GM04503 (cell line): ENCODE measurements at places on chromosomes 1 and 21.

DNA sequence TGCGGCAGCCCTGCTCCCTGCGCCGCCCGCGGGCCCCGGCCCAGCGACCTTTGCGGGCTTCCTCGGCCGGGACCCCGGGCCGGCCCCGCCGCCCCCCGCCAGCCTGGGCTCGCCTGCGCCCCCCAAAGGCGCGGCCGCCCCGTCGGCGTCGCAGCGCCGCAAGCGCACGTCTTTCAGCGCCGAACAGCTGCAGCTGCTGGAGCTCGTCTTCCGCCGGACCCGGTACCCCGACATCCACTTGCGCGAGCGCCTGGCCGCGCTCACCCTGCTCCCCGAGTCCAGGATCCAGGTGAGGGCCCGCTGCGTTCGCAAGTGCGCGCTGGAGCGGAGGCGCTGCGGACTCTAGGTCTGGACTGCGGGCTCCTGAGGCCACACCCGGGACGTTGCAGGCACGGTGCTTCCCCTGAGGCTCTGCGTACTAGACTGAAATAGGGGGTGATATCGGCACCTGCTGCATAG is 351 bp downstream of the MIXL1 start:
- no peak for DNase-seq

DNA sequence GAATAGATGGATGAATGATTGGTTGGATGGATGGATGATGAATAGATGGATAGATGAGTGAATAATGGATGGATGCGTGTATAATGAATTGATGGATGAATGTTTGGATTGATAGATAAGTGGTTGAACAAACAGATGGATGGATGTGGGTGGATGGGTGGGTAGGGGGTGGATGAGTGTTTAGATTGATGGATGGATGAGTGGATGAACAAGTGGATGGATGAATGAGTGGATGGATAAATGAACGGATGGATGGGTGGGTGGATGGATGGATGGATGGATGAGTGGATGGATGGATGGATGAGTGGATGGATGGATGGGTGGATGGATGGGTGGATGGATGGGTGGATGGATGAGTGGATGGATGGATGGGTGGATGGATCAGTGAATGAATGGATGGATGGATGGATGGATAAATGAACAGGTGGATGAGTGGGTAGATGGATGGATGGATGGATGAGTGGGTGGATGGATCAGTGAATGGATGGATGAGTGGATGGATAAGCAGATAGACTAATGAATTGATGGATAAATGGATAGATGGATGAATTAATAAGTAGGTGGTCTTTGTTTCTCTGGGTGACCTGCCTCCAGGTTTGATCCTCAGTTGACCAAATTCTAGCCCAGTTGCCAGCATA is 64.3 kb downstream of the SPSB1 start:
- DNase-seq, result no peak

DNA sequence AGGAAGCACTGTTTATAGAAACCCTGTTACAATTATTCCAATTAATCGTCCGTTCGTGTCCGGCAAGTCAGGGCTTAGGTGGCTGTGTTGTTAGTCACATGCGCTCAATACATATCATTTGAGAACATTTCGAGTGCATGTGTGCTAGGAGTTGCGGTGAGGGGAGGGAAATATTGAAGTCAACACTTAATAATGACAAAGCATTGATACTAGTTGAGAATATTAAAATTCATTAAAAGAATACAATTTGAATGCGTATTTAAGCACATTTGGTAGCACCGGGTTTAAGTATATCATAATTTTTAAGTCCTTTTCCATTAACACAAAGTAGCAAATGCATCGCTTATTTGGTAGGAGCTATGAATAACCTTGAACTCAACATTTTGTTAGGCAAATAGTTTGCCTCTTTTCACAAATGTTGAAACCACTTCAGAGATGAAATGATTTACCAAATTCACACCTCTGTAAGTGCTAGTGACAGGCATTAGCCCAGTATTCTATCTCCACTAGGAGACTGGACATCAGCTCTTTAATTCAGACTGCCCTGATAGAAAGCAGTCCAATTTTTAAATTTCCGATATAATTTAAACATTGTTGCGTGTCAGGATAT is 1.1 kb upstream of the SERBP1 start:
- no peak for DNase-seq

DNA sequence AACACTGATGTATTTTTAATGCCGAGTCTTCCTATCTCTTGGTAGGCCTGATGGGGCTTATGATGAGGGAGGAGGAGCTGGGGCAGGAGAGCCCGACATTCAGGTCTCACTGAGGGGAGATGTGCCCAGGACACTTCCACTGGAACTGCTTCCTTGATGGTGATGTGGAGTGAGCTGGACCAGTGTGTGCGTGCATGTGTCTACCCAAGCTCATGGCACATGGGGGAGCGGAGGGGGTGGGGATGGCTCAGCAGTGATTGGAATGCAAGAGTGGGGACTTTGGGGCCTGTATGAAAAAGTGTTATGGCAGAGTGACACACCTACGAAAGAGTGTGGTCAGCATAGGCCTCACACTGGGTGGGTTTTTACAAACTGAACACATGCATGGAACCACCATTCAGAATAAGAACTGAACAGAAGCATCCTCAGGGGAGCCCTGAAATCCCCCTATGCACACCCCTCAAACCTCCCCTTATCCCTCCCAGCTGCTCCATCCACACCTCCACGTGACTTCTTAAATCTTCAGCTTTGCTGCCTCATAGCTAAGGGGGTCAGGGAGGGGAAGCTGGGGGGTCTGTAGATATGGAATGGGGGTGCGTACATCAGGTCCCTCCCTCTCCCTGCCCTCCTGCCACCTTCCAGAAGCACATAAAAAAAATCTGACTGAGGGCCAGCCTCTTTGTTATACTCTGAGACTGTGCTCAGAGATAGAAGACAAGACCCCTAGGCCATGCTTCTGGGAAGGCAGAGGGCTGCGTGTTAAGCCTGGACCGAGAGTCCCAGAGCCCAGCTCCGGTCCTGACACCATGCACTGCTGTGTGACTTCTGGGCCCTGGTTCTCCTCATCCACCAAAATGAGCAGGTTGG is 11.6 kb downstream of the IL6R start:
- no peak for DNase-seq

DNA sequence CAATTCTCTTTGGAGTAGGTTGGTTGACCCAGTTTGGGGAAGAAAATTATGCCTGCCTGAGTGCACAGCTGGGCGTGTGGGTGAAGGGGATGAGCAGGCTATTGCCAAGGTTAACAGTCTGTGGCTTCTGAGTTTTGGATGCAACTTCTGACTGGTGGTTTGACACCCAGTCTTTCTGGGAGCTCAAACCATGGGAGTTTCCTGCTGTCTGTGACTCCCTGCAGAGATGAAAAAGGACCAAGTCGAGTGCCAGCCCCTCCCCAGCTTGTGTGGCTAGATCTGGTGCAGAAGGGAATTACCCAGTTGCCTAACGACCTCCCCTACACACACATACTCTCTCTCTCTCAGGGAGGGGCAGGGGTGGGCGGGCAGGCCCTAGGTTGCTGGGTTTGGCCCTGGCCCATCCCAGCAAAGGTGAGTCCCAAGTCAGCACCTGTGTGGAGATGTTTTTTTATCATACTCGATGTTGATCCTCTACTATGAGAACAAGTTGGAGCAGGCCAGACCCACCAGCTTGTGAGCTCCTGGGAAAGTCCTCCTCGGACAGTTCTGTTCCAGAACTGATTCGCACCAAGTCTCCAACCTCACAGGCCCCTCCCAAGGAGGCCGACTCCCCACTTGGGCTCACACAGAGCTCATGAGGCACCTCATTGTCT is 28.2 kb downstream of the PKP1 start:
- no peak for DNase-seq

GRCh38 chr1:219537223-219537631 is 75.7 kb downstream of the ZC3H11B start:
- DNase-seq, result no peak

- DNase-seq, result no peak
Measured at GRCh38 chr21:43304206-43304605, 122.7 kb downstream of the SIK1 start.

DNA sequence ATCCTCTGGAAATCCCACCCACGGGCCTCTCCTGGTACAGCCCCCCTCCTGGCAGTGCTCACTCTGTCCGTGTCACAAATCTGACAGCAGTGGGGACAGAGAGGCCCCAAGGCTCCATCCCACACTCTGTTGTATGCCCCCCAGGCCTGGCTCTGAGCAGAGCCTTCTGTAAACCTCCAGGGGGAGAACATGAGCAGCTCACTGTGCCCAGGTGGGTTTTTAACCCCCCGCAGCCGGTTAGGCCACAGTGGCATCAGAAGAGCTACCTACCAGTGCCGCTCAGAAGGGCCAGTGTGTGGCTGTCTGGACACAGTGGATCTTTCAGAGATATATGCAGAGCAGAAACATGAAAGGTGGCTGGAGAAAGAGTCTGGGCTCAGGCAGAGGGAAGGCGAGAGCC is 12.0 kb upstream of the GPR153 start:
- no peak for DNase-seq

DNA sequence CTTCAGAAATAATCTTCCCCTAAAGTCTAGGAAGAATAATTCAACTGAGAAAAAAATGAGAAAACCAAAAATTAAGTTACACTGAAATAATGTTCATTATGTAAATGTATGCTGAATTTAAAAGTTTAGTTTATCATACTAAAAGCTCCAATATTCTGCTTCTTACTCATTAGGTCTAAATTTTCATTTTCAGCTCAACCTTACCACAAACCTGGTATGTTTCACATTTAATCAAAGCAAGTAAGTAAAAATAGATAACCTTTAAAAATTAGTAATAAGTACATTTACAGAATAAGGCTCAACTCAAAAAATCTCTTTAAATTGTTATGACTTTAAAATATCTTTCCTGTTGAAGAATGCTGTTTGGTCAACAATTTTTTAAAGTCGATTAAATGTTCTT is 15.0 kb downstream of the BTG3 start:
- DNase-seq, result no peak

DNA sequence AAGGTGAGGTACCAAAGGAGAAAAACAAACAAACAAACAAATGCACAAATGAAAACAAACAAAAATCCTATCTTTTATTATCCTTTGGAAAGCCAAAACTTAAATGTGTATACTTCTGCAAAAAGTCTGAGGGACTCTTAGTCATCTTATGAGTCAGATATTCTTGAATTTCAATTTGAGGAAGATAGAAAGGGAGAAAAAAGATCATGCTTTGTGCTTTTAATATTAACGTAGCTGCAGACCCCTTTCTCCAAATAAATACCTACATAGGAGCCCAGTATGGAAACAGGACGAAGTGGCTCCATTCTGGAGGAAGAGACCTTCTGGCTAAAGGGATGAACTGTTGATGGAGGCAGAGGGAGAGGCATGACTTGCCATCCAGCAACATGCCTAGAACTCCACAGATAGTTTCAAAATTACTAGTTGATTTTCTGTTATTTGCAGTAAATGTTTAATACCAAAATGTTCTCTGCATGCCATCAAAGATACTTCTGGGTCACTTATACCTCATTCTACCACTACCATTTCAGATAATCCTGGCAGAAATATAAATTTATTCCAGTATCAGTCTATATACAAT is 25.4 kb downstream of the NUP210L start:
- no peak for DNase-seq

DNA sequence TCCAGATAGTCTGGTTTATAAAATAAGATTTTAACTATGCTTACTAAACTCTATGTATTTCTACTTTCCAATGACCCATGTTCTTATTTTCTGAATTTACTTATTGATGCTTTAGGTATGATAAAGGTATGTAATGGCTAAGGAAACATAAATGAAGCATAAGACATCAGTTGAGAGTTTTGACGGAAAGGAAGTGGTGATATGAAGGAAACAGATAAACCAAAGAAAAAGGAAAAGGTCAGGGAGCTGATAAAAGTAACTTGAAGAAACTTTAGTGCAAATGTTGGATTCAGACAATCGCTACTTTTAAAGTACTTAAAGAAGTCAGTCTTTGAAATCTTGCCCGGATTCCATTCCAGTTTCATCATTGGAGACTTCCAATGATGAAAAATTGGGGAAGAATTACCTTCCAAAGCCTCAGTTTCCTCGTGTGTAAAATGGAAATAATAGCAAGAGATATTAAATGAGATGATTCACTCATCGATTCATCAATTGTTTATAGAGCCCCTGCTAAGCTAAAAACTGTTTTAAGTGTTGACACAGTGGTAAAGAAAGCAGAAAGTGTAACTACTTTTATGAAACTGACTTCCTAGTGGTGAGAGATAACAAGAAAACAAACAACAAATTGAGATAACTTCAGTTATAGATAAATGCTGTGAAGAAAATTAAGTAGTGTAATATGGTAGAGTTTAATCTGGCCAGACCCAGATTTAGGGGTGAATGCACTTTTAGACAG is 10.6 kb downstream of the PTPRC start:
- DNase-seq, result no peak

- no peak for DNase-seq
Measured at GRCh38 chr1:57945045-57945444, 521.2 kb upstream of the DAB1 start.

GRCh38 chr1:231106347-231106746 is 55.5 kb upstream of the TRIM67 start:
- DNase-seq, result peak; percentile 7

DNA sequence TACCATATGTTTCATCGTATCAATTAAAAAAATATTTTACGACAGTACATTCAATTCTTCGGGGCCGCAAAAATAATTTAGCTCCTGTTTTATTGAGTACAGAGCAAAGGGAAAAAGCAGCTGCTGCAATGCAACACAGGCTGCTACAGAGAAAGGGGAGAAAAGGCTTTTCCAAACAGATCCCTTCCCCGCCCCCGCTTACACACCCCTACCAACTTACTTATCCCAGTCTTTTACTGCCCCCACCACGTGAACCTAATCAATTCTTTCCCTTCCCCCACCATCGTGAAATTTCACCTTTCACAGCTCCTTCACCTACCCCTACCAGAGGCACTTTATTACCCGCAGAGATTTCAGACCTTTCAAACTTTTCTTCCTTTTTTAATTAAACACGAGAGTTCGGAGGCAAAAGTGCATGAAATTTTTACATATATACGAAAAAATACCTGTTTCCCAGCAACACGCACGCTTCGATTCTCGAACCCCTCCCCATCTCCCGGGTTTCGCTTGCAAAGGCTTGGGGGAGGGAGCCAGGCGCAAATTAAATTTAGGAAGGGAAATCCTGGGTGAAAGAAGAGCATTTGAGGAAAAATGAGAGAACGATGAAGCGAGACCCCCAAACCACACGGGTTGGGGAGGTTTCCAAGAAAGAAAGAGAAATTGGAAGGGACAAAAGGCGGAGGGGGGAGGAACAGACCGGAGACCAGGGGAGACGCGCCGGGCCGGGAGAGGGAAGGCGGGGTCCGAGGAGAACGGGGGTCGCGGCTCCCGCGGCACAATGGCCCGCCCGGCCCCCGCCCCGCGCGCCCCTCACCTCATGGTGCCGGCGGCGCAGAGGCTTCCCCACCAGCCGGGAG is 823 bp downstream of the ENAH start:
- DNase-seq, result no peak
